ENCODE measurements at places on chromosomes 3 and 15. TPM values are rescaled to one million over a fixed set of nuclear protein-coding genes. Genes with fewer than 3 reads are reported as not detected.

The AGBL1 gene
- not detected for total RNA-seq

The LEKR1 gene
- 1.0 TPM for total RNA-seq

The INSYN1 gene
- total RNA-seq: 3.2 TPM

The TAGLN3 gene
- 0.05 TPM for total RNA-seq

The GABRR3 gene
- not detected for total RNA-seq

The VEPH1 gene
- total RNA-seq: 0.53 TPM

The ANKRD34C gene
- not detected for total RNA-seq

The A4GNT gene
- total RNA-seq: not detected

The ADAMTSL3 gene
- total RNA-seq: 0.34 TPM

The ARIH2 gene
- 57.9 TPM for total RNA-seq

The DUOXA2 gene
- not detected for total RNA-seq

The CP gene
- 6.1 TPM for total RNA-seq

The DNAH1 gene
- total RNA-seq: 0.84 TPM

The CCR3 gene
- total RNA-seq: not detected

The MON1A gene
- 8.0 TPM for total RNA-seq

The ANKUB1 gene
- total RNA-seq: not detected

The CHRFAM7A gene
- total RNA-seq: 4.4 TPM

The STAC gene
- total RNA-seq: 1.9 TPM

The EFHB gene
- total RNA-seq: 1.5 TPM

The HIGD2B gene
- not detected for total RNA-seq

The CAV3 gene
- total RNA-seq: not detected

All from A549 treated with AZD2906 at 1 μM for 4 hours (cell line).